Activated effector memory CD4-positive, alpha-beta T cell treated with Interleukin-2 at 50 U/mL for 16 hours (primary cell): ENCODE measurements at places on chromosomes 3 and 15.
A peak's percentile ranks its signal among the peaks of the same experiment; 100 is the strongest.

DNA sequence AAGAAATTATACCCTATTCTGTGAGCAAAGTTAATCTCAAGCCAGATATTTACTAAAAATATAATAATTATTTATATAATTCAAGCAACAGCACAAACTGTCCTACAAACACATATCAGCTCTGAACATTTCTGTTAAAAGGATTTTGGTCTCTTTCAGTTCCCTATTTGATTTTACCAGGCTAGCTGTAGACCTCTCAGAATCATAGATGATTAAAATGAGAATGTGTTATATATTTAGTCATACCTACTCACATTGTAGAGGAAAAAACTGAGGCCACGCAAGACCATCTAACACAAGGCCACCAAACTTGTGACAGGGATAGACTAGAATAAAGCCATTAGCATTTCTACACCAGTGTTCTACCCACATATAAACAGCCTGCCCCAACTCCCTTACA, 28.5 kb downstream of the ACKR4 start:
- no peak for DNase-seq

- DNase-seq: no peak
Observed at GRCh38 chr15:64001148-64001547, 45.1 kb downstream of the DAPK2 start.

DNA sequence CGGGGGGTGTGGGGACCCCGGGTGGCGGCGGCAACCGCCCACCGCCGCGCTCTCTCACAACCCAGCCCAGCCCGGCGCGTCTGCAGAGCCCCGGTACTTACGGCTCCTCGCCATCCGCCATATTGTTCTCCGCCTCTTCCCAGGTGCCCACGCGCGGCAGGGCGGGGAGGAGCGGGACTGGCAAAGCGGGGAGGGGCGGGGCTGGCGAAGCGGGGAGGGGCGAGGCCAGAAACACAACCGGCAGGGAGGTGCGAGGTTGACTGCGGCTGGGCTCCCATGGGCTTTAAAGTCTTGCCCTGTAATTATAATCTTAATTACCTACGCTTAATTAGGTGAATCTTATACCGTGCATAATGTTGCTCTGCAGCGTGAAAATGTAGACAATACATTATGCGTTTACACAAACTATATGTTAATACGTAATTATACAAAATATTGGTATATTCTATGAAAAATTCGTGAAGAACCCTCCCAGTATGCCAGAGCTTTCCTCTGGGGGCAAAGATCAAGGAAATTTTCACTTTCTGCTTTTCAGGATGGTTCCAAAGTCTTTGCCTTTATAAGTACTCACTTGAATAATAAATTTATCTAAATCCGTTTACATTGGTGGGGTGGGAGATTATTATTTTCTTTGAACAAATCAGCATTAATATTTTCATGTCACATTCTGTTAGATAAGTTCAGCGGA, at the start of gene UBA3:
Gene UBA3 (minus strand): TSS at position 133 of the 688 bp plus-strand sequence. CDS start 12 bp downstream, at position 121.
- DNase-seq: peak; percentile 88

DNA sequence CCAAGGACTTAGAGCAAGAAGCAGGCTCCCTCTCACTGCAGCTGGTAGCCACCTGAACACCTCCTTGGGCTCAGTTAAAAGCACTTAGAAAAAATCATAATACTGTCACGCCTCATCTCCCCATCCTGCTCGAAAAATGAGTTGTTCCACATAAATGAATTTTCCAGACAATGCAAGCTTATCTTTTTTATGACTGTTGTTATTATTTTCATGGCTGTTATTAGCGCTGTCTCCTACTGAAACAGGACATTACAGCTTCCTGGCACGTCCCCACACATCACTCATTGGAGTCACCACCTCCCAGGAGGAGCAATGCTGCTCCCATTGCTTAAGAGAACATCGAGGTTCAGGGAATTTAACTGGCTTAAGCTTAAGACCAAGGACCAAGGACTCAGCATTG, 26.5 kb downstream of the CCDC33 start:
- DNase-seq: no peak

DNA sequence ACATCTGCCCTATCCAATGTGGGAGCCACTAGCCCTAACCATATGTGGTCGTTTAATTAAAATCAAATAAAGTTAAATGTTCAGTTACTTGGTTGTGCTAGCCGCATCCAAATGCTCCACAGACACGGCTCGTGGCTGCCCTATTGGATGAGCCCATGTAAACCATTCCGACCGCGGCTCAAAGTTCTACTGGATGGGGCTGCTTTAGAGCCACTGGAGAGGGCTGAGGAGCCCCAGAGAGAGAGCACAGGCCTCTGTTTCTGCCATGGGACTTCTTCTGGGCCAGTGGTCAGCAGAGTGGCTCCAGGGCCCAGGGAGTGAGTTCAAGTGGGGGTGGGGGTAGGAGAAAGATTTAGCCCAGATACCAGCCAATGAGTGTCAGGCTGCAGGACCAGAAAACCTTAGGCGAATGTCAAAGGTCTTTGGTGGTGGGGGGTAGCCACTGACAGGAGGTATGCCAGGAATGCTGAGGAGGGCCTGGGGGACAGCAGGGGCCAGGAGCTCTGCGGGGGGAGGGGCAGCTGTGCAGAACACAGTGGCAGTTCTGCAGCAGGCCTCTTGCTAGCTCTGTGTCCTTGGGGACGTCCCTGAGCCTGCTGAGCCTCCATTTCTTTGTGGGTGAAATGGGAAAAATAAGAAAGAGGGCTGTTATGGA, 30.1 kb downstream of the SPSB4 start:
- DNase-seq: no peak

DNA sequence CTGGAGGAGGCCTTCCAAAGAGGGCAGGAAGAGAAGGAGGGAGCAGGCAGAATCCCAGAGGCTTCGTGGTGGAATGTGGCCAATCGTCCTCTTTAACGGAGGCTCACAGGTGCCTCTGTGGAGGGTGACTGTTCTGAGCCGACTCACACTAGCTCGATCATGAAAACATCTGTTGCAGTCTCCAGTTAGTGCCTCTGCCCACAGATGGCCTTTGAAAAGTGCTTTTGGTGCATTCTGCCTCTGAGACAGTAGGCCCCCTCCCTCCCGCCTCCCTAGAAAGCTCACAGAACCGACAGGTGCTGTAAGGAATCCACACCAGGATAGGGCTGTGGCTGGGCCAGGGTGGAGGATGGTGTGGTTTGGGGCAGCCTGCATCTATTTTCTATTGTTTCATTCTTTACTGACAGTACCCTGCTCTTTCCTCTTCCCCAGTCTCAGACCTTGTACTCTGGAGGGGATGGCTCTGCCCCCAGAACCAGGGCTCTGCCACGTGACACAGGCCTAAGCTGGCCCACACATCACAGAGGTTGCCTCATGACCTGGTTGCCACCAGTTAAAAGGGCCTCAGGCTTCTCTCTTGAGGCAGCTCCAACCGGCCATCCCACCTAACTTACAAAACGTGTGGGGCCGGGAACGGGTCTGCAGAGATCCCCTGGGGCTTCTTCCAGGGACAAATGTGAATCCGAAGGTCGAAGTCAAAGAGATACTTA, 27.2 kb upstream of the PIGZ start:
- no peak for DNase-seq

DNA sequence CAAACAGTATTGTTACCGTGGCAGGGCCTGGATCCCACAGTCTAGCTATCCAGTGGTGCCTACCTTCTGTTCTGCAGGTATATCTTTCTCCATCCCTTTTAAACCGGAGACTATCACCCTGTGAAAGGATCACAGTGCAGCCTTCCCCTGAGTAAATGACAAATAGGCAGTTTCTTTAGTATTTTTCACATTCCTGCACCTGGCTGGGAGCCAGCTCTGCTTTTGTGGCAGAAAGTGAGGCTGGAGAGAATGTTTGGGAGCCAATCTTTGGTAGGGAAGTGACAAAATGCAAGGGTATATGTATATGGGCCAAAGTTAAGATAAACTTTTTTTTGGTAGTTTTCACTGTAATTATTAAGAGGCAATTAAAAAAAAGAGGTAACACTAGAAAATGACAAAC, 54.8 kb downstream of the ARHGEF26 start:
- DNase-seq: no peak

- DNase-seq: no peak
Observed at GRCh38 chr3:29176501-29176900, 104.4 kb upstream of the RBMS3 start.

DNA sequence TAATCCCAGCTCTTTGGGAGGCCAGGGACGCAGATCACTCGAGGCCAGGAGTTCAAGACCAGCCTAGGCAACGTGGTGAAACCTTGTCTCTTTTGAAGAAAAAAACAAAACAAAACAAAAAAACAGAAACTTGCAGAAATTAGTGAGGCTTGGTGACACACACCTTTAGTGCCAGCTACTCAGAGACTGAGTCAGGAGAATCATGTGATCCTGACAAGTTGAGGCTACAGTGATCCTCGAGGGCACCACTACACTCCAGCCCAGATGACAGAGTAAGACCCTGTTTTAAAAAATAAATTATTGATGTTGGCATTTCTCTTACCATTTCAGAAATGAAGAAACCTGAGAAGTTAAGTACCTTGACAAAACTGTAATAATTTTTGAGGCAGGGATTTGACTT, 44.6 kb upstream of the CCNB2 start:
- DNase-seq: no peak
